NCI-H2081 (cell line): ENCODE measurements at places on chromosomes 2 and 18.

DNA sequence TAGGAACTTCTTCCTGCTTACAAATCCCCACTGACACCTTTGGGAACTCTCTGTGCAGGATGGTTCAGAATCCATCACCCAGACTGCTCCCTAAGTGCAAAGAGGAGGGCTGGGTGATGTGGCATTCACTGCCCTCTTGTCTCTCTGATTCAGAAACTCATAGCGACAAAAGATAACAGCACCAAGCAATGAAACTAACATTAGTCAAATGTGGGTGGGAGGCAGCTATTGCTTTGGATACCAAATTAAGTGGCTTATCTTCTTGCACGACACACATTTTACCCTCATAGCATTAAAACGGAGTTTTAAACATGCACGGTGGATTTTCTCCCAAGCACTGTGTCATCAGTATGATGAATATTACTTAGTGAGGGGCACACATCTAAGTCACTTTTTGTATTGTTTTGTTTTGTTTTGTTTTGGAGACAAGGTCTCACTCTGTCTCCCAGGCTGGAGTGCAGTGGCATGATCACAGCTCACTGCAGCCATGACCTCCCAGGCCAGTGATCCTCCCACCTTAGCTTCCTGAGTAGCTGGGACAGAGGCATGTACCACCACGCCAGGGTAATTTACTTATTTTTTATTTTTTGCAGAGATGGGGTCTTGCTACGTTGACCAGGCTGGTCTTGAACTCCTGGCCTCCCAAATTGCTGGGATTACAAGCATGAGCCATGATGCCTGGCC lies 40.9 kb upstream of the NEB start:
- no peak for DNase-seq

GRCh38 chr2:151713291-151713903 lies 20.9 kb downstream of the NEB start:
- DNase-seq, result no peak

DNA sequence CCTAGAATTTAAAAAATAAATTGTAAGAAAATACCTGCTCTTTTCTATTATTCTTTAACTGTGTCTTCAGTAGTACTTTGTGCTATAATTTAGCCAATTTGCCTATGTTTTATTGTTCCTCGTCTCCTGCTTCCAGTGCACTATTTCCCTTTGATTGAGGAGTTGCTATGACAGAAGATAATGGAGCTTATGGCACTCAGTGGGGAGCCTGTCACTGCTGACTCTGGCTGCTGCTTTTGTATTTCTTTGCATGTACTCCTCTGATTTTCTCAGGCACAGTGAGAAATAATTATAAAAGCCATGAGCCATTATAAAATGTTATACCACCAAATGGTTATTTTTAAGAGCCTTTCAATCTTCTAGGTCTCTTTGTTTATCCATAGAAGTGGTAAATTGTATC lies 1310.8 kb upstream of the SLC39A10 start:
- peak; percentile 75 for DNase-seq

DNA sequence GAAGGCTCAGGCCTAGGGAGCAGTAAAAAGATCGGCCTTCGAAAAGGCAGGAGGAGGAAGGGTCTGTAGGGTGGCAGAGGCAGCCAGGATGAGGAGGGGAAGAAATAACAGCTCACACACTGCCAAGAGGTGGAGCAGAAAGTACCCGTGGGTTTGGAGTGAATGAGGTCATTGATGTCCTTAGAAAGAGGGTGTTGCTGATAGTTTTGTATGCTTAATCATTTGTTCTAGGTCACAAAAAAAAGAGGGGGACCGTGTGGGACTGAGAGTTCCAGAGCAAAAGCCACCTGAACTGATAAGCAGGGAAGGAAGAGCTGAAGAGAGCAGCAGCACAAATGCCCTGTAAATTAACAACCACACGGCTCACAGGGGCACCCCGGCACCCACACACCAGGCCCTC lies 140.4 kb downstream of the FAM161A start:
- DNase-seq, result no peak

DNA sequence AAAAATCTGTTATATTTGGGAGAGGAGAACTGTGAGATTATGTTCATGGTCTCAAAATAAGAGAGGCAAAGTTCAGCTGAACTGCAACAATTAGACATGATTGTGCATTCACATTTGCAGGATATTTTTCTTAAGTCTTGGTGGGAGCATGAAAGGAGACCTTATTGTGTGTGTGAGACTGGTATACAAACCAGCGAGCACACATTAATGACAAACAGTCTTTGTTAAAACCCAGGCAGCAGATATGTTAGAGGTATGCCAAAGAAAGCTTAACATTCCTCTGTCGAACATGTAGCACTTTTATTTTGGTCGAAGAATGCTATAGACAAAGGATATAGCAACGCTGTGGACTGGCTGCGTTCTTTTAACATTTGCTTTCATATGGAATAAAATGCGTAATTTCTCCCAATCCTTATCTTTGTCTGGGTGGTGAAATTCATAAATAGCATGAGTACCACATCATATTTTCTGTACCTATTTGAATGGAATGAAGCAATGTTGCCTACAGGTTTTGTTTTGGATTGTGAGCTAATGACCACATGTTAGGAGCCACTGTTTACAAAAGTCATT lies 88.4 kb downstream of the ICOS start:
- DNase-seq, result no peak

GRCh38 chr2:231546014-231546715 lies 15.9 kb upstream of the NMUR1 start:
- no peak for DNase-seq

- no peak for DNase-seq
These were observed 3.5 kb downstream of the RSAD2 start for GRCh38 chr2:6881046-6881445.

DNA sequence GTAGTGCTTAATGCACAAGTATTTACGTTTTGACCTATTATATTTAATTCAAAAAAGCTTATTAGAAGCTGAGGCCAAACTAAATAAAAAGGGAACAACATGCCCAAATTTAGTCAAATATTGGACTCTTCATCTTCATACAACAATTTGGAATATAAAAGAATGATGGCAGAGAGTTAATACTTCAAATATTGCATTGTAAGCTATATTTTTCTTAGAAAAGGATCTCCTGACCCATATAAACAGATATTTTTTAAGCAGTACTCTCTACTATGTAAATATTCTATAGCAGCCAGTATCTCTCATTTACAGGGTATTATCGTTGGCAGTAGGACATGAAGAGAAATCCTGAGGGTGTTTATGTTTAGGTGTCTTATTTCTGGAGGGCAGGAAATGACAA lies 531.2 kb downstream of the NYAP2 start:
- no peak for DNase-seq

DNA sequence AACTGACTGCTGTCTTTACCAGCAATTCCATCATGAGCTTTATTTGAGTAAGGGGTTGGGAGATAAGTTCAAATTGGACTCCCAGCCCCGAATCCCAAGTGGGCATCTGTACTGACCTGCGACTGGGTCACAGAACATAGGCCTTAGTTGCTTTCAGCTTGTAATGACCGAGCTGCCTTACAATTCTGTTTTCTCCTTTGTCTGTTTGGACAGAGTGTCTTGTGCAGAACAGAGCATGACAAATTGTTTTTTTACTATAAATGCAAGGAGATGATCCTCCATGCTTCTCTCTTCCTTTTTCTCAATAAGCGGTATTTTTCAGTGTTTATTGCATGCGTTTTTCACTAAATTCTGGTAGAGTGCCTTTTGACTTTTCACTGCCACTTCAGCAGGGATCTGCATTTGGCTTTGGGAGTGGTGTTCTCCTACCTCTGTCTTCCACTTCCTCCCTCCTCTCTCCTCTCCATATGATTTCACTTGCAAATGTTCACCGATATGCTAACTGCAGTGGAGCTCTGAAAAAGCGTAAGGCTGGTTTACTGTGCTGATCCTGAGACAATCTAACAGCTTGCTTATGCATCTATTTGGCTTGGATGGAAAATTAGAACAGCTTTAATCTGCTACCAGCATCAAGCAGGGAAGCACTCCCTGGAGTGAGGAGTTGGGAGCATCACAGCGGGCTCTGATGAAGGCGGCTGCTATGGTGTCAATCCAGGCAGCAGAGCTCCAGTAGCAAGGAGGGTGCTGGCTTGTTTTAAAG lies 158.8 kb upstream of the SMIM21 start:
- DNase-seq, result no peak

- no peak for DNase-seq
These were observed 364.6 kb downstream of the LRP1B start for GRCh38 chr2:141766225-141766624.

DNA sequence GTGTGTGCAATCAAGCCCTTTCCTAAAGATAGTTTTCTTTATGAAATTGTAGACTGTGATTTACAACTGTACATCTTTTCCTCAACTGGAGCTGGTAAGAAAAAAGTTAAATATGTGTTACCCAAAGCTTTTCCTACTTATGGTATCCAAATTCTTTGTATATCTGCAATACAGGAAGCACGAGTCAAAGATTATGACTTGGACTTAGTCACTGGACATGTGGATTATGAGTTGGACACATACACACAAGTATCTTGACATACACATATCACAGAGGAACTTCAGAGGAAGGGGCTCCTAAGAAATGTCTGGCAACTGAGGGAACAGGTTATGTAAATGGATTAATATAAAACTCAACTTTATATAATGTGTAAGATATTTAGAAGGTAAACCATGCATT lies 35.2 kb downstream of the PRELID3A start:
- DNase-seq, result no peak

DNA sequence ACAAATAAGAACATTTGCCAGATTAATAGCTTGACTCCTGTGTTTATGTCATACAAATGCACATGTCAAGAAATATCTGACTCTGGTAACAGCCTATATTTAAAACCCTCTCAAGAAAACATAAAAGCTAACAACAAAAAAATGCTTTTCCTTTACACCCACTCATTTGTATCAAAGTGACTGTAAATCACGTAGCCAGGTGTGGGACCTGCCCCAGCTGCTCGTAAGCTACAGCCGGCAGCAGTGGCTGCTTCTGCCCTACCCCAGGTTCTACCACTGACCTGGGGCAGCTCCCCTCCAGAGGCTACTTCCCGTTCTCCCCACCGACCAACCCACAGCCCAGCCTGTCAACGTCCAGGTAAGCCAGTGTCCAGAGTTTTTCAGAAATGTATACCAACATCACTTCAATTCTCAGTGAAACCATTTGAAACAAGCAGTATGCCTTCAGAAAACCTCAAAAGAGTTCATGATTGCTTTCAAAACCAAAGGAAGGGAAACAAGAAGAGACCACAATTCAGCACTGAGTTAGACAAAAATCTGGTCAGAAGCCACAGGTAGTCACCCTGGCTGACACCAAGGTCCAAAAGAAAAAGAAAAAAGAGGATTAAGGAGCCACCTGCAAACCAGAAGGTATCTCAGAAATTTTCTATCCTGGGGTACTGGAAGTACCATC lies 40.4 kb downstream of the KIDINS220 start:
- DNase-seq, result no peak

GRCh38 chr2:121355488-121355887 lies 70.5 kb upstream of the TFCP2L1 start:
- DNase-seq, result no peak

DNA sequence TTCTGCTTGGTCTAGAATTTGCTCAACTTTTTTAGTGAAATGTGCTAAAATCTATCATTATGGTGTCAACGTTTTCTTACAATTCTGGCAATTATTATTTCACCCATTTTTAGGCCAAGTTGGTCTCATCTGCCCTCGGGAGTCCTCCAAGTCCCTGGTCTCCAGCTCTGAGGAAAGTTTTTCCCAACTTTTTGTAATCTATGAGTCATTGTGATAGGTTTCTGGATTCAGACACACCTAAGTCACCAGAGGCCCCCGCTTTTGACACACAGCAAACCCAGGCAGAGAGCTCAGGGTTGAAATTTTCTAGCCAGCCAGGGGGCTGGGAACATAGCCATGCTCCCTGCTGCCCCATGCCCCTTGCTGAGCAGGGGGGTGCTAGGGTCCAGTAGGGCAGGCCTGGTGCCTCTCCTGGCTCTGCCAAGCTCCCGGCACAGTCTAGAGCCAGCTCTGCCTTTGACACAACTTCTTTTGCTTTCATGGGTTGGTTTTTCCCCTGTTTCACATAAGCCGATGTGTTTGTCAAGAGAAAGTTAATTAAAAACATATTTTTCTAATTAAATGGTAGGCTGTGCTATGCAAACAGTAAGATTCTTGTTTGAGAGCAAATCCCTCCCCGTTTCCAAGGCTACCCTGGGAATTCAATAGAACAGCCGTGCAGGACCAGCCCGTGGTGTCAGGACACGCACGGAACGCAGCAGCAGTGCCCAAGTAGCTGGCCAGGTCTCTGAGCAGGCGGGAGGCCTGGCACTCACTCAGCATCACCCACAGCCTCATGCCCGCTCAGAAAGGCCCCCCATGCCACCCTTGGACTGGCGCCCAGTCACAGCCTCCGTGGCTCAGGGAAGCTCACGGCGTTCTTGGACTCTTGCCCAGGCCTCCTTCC lies 25.5 kb upstream of the SNED1 start:
- DNase-seq, result peak; percentile 82

GRCh38 chr2:218407717-218408116 lies 8.0 kb downstream of the CTDSP1 start:
- DNase-seq, result no peak

GRCh38 chr2:21461754-21462240 lies 338.0 kb downstream of the TDRD15 start:
- no peak for DNase-seq

DNA sequence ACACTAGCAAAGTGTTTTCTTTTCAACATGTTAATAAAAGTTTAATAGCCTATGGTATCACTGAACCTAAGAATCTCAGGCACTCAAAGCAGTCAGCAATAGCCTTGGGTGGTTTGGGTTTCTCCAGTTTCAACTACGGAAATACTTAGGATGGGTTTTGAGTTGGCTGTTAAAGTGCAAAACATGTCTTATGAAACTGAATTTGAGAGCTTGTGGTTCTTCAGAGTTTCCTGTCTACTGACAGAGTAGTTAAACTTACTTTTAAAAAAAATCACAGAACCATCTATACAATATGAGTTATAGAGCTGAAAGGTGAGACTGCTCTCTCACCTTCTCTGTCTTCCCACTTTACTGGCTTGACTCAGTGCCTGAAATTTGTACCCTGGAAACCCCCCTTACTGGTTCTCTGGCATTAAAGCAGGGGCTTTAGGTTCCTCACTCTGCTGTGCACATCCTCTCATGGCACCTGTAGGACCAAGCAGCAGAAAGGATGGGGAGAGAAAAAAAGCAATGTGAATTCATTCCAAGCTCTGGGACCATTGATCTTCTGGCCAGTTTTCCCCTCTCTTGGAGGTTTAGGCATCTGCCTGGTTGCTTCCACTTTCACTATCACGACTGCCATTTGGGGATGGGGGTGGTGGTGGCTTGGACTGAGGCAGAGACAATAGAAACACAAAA lies 18.1 kb downstream of the CCDC141 start:
- DNase-seq, result no peak

GRCh38 chr2:104597942-104598341 lies 256.0 kb upstream of the POU3F3 start:
- DNase-seq, result no peak

- DNase-seq, result no peak
These were observed 149.3 kb upstream of the AQP4 start for GRCh38 chr18:27014841-27015240.

DNA sequence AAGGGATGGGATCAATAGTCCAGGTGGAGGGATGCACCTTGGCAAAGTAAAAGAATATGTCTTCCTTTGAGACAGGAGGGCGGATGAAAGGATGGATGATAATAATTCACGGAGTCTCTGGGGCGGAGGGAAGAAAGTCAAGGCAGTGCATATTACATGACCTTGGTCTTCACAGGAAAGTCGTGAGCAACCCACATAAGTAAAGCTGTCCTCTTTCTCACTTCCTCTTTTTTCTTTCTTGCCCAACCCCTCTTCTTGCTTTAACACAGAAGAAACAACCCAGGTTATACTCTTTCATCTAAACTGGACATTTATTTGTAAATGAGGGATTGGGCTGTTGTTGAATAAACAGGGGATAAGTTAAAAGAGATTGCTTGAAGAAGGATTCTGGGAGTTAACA lies 168.7 kb upstream of the SKOR2 start:
- DNase-seq, result no peak
